Activated naive CD4-positive, alpha-beta T cell treated with Interleukin-2 at 50 U/mL for 16 hours (primary cell): ENCODE measurements at places on chromosomes 5 and 9.
A peak's percentile ranks its signal among the peaks of the same experiment; 100 is the strongest.

DNA sequence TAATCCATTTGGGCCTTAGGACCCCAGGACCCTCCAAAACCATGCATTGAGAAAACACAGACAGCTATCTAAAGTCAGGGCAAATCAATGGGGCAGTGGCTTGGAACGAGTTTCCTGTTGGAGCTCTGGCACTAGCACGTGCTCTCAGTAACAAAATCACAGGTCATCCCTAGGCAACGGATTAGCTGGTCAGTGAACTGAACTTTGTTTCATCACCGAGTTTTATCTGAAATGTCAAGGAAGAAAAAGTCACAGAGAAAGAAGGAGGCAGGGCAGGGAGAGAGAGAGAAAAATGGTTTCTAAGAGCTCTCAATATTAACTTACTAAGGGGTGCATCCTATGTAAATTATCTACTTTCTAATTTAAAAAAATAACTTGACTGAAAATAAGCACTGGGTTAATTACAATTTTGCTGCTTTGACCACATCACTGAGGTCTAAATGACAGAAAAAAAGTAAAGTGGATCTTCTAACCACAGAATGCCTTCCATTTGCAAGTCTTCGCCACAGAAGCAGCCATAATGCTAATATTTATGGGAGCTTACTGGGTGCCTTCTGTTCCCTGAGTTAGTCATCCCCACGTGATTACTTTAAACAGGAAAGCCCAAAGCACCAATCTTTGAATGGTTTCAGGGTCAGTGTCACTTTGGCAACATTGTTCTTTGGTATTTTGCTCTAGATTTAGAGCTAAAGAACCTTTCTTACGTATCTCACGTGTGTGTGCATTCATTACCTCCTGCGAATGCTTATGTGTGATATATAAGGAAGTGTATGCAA lies 503.9 kb downstream of the RASEF start:
- no peak for DNase-seq

DNA sequence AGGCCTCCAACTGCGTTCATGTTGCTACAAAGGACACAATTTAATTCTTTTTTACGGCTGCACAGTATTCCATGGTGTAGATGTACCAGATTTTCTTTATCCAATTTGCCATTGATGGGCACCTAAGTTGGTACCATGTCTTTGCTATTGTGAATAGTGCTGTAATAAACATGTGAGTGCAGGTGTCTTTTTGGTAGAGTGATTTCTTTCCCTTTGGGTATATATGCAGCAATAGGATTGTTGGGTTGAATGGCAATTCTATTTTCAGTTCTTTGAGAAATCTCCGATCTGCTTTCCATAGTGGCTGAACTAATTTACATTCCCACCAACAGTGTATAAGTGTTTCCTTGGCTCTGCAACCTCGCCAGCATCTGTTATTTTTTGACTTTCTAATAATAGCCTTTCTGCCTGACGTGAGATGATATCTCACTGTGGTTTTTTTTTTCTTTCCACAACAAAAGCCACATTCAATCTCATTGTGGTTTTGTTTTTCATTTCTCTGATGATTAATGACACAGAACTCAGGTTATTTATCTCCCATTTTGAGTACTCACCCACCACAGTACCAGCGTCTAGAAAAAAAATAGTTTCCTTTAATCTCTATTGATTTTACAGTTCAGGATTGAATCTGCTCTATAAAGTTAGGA lies 21.9 kb downstream of the ARRDC3 start:
- DNase-seq, result no peak

GRCh38 chr9:127899128-127899943 lies at the start of gene ST6GALNAC6:
Gene ST6GALNAC6 (minus strand): TSS chr9:127899603. CDS start chr9:127897981, 1,622 bp downstream.
- peak; percentile 77 for DNase-seq

DNA sequence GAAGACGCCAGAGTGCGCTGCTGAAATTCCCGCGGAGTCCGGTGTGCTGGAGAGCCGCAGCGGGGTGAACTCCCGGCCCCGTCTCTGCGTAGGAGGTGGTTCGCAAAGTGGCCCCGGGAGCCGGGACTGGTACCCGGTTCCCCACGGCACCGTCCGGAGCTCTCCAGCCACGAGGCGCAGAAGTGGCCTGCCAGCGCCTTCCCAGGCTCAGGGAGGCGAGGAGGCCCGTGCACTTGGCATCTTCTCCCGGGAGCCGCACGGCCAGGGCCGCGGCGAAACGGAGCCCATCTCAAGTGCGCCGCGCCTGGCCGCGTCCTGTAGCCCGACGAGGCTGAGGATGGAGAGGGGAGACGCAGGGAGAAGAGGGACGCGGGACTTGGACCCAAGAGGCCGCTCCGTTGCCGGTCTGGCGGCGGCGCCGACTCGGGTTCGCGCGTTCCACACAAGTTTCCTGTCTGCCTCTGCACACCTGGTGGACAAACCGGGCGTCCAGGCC lies 1.1 kb upstream of the IRX1 start:
- no peak for DNase-seq

- DNase-seq, result no peak
Observed at GRCh38 chr5:140596321-140596741, 31.7 kb downstream of the SLC35A4 start.

- DNase-seq, result no peak
Observed at GRCh38 chr5:158384535-158385481, 525.9 kb upstream of the CLINT1 start.

- DNase-seq, result no peak
Observed at GRCh38 chr9:19087106-19088000, 15.4 kb downstream of the HAUS6 start.

DNA sequence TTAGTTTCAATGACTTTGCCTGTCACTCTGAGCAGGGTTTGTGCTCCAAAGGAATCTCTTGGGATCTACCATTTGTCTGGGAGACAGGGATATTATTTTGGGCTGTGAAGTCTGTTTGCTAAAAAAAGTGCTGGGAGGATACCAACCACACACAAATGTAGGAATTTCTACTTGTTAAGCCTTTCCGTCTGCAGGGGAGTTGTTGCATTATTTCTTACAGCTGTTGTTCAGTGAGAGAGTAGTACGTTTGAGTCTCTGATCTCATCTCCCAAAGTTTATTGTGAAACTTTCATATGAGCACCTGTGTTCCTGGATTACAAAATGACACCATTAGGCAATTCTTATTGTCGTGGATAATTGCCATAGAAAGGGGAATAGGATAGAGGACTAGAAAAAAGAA lies 78.3 kb upstream of the SEMA6A start:
- no peak for DNase-seq

GRCh38 chr5:109655841-109656240 lies 33.9 kb upstream of the MAN2A1 start:
- DNase-seq, result no peak

DNA sequence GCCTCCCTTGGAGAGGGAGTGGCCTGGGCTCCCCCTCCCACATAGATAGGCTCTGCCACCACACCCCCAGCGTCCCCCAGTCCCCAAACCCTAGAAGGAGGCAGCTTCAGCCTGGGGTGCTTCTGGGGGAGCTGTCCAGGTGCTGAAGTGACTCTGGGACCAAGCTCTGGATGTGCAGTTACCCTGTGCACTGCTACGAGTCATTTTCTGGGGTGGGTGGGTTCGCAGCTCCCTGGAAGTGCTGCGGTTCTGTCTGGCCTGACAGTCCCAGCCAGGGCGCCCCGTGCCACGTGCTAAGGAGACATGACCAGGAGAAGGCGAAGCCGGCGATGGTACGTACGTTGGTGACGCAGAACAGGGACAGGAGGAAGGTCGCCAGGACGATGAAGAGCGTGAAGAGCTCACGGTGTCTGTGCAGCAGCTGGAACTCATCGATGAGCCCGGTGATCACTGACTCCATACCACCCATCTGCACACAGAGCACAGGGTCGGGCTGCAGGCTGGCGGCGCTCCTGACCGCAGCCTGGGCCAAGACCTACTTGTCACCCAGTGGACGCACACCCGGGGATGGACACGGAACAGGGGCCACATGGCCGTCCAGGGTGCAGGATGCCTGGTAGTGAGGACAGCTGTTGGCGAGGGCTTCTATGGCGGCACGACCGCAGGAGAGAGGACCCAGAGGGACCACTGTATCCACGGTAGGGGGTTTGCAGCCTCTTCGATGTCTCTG lies 35.7 kb downstream of the SLC6A3 start:
- no peak for DNase-seq

GRCh38 chr5:126972062-126972895 lies 58.1 kb downstream of the MARCHF3 start:
- peak; percentile 4 for DNase-seq

DNA sequence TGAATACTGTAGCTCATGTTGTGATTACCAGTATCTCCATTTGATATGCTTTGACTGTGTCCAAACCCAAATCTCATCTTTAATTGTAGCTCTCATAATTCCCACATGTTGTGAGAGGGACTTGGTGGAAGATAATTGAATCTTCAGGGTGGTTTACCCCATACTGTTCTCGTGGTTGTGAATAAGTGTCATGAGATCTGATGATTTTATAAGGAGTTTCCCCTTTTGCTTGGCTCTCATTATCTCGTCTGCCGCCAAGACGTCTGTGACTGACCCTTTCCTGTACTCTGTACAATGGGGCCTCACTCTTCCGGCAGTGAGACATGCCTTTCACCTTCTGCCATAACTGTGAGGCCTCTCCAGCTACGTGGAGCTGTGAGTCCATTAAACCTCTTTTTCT lies 59.3 kb downstream of the TRIO start:
- DNase-seq, result no peak

GRCh38 chr5:106454651-106455415 lies 1215.9 kb downstream of the EFNA5 start:
- no peak for DNase-seq

DNA sequence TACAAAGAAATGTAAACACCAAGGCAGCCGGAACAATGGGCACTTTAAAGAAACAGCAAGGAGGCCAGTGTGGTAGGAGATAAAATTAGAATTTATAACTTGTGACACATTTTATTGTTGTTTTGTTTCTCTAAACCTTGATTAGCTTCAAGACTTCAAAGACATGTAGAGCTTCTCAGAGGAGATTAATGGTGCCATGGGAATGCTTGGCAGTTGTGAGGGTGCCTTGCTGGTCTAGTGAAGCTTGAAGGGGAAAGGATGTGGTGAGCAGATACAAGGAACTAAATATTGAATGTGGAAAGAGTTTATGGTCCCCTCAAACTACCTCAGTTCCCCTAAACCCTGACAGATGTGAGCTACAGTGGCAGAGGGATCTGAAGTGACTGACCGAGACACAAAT lies 322.4 kb upstream of the ADAMTS16 start:
- DNase-seq, result no peak

- no peak for DNase-seq
Observed at GRCh38 chr5:153749960-153750359, 259.5 kb downstream of the GRIA1 start.

DNA sequence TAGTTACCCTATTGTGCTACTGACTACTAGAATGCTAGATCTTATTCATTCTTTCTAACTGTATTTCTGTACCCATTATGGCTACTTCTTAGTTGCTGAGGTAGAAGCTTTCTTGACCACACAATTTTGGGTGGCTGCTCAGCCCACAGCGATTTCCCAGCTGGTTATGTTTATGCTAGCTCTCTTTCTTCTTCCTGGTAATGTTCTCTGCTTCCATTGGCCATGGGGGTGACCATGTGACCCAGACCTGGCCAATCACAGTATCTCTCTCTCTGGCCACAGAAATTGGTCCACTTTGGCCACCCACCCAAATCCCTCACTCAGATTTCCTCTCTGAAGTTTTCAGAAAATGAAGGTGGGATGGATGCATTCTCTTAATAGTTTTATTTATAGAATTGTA lies 427.9 kb upstream of the CLINT1 start:
- no peak for DNase-seq

DNA sequence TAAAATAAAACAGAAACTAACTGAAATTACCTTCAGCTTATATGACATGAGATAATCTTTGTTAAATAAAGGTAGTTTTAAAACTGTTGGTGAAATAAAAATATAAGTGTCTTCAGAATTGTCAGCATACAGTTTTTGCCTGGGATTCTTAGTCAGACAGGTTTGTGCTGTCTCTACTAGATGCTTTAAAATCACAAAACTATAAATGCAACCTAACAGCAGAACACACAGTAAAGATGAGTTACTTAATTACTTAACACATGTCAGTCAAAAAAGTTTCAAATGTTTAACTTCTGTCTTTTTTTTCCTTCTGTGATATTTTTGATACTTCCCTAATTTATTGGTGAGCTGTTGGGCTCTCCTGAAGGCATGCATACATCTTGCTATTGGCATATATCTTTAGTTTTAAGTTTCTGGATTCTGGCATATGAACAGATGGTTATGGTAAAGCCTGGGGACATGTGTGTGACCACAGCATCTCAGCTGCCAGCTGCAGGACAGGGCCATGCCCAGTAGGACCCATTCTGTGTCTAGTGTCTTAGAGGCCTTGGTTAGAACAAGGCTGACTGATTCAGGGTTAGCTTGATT lies 231.1 kb upstream of the NUDT12 start:
- DNase-seq, result no peak

GRCh38 chr5:113040672-113041260 lies 64.2 kb downstream of the DCP2 start:
- DNase-seq, result no peak

DNA sequence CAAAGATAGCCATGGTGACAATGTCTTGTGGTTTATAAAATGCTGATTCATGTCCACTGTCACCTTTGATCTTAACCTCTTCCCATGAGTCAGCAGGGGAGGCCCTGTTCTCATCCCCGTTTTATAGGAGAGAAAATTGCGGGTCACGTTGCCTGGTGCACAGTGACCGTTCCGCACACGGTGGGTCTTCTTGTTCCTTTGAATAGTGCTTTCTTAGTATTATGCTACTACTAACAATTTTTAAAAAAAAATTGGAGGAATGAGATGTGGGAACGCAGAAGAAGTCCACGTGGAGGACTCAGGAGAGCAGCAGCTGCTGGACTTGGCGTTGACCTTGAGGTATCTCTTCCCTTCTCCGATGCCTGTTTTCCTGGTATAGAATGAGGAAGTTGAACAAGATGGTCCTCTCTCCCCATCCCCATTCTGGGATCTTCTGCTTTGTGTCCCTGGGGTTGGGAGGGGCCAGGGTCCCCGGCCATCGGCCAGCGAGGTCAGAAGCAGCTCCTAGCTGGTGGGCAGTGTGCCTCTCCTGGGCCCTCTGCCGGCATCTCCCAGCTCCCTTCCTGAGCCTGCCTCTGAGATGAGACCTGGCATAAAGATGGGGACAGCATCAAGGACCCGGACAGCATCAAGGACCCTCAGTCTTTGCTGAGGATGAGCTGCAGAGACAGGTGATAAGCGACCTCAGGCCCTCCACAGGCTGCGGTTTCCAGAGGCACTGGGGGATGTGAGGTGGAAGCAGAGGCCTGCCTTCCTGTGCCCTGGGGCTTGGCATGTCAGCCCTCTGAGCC lies 143.9 kb downstream of the C9orf50 start:
- no peak for DNase-seq

DNA sequence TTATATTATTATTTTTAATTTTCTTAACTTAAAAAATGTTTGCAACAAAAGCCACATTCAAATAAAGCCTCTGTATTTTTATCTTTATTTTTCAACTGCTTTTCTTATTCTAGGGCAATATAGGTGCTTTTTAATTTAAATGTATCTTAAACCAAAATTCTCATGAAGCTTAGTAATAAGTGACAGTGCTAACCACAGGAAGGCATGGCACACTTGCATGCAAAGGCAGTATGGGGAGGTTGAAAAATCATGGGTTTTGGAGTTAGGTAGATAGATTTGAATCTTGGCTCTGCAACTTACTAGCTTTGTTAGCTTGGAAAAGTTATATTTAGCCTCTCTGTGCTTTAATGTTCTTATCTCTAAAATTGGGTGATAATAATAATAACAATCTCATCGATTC lies 458.0 kb downstream of the DMAC1 start:
- DNase-seq, result no peak

GRCh38 chr5:129243039-129243438 lies 148.5 kb downstream of the ISOC1 start:
- DNase-seq, result no peak
